Stimulated activated CD4-positive, alpha-beta T cell treated with anti-CD3 and anti-CD28 coated beads, TNF-alpha, amount 100 ng/mL, for 1 hour (primary cell): ENCODE measurements at places on chromosomes 2 and 18.

DNA sequence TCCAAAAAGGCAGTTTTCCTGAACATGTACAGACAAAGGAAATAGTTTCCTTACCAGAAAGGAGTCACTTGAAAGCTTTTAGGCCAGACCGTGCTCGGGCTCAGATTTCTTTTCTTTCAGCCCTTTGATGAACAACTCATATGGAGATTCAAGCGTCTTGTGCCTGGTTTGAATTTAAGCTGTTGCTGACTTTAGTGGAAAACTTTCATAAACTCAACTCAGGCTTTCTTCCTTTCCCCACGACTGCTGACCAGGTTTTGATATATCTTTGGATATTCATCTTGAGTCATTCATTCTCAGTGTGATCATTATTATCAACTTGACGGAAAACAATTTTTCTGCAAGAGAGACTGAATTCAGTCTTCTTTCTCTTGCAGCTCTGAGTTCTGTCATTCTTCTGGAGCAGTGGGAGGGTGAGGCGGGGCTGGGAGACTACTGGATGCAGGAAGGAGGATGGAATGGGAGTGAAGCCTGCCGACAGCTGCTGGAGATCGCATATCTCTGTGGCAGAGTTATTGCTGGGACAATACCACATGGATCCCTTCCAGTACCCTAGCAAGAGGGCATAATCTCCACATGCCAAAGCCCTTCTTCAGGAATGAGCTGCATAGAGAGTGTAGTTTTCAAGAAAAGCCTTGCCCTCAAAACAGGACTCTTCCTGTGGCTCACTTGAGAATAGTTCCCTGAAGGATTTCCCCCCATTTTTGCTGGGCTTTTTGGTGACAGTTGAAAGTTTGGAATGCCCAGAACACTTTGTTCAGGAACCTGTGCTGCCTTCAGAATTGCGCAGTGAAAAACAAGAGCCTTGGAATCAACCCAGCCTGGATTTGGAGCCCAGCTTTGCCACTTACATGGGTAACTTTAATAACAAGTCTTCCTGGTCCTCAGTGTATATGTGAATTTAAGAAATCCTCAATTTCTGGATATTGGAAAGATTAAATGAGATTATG lies 364.4 kb downstream of the ZNF521 start:
- DNase-seq = no peak

GRCh38 chr2:121245913-121246312 lies 39.1 kb downstream of the TFCP2L1 start:
- DNase-seq = no peak

GRCh38 chr2:178109813-178110212 lies 2.4 kb upstream of the RBM45 start:
- DNase-seq = no peak

DNA sequence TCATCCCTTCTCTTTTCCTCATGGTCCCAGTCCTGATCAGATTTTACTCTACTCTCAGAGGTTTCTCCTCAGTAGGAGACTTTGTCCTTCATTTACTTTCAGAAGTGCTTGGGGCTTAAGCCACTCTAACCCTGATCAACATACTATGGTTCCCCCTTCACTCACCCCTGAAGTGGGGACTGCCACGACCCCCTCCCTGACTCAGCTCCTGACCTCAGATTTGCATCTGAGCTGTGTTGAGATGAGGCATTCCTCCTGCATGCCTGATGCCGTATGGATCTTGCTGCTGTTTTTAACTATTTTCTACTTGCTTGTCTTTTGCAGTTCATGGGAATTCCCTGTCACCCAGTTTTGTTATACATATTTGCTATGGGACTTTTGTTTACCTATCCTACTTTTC lies 306.7 kb upstream of the CHST9 start:
- no peak for DNase-seq

- DNase-seq = no peak
Observed at GRCh38 chr2:175540421-175540820, 358.9 kb upstream of the ATP5MC3 start.

DNA sequence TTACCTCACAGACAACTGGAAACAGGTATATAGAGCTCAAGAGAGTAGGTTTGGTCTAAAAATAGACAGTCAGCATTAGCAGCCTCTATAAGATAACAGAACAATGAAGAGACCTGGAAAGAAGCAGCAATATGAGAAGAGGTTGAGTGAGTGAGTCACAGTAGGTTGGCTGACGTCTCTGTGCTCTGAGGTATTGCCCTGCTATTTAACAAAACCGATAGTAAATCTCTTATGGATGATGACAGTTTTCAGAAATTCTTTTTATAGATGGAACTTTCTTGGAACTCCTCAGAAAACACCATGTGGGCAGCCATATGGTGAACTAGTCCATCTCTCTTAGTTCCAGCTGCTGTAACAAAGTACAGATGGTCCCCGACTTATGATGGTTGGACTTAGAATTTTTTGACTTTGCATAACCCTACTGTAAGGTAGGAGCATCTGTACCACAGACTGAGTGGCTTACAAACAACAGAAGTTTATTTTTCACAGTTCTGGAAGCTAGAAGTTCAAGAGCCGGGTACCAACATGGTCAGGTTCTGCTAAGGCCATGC lies 123.5 kb downstream of the MBD2 start:
- DNase-seq = no peak

GRCh38 chr2:207330912-207331311 lies 165.2 kb upstream of the KLF7 start:
- DNase-seq = no peak

GRCh38 chr2:240879105-240879504 lies 10.5 kb downstream of the AGXT start:
- no peak for DNase-seq
